ENCODE measurements at places on chromosomes 1 and 21.

DNA sequence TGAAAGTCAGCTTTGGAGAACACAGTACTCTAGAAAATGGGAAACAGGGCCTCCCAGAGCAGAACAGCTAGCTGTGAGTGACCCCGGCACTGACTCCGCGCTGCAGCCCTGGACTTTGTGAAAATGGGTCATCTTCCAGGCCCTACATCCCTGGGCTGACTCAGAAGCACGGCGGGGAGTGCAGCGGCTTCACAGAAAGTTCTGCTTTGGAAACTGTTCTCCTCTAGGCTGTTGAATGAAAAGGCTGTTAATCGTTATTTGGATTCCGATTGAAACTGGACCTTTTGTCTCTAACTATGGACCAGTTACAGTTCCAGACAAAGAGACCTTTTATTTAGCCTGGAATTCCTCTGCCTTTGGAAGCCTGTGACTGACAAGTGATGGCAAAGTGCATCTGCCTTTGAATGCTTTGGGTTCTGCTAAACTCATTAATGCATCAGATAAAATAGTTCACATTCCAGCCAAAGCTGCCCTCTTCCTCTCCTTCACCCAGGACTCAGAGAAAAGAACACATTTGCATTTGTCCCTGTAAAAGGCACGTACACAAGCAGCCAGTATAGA, 144.9 kb upstream of the HOOK1 start:
- no peak for DNase-seq

DNA sequence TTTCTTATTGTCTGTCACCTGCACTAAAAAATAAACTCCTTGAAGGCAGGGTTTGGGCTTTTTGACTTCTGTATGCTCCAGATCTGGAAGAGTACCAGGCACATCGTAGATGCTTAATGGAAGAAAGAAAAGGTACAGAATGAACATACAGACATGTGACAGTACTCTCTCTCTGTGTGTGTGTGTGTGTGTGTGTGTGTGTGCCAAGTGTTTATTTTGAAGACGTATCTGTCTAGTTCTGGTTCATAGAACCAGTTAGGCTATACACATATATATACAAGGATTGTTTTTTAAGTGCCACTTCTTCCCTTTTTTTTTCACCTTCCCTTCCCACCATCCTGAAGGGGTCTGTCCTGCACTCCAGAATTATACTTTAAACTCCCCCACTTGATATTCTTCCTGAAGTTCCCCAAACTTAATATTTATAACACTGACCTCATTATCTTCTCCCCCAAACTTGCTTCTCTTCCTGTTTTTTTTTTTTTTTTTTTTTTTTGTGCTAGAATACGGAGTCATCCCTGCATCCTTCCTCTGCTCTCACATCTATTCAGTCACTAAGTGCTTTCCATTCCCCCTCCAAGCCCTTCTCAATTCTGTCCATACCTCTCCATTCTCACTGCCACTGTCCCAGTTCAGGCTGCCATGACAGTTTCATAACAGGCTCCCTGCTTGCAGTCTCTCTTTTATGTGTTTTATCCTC, 5.4 kb upstream of the KCNA3 start:
- DNase-seq, result no peak

DNA sequence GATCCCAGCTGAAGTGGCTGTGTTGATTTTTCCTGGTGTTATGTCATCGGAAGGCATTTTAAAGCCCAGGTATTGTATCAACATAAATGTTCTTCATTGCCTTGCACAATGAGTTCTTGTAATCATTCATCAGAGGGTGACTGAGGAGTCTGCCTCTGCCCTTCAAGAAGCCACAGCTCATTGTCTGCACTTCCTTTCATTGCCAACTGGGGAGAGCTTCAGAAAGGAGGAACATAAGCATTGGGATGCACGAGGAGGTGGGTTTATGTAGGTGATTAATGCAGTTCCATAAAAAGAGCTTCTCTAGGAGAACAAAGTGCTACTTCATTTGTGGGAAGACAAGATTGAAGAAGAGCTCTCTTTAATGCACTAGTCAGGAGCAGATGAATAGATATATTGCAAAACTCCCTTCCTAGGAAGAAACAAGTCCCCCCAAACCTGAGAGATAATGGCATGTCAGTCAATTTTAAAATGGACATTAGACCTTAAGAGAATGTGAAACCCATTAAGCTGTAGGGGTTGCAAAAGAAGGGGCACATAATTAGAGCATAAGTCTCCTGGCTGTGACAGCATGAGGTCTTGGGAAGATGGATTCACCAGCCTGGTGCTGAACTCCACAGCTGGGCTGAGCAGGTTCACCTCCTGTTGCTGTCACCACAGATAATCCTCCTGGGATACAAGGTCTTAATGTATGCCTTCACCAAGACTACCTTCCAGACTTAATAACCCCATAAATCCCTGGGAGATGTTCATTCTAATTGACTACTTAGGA, 124.6 kb downstream of the BACH1 start:
- DNase-seq, result no peak

DNA sequence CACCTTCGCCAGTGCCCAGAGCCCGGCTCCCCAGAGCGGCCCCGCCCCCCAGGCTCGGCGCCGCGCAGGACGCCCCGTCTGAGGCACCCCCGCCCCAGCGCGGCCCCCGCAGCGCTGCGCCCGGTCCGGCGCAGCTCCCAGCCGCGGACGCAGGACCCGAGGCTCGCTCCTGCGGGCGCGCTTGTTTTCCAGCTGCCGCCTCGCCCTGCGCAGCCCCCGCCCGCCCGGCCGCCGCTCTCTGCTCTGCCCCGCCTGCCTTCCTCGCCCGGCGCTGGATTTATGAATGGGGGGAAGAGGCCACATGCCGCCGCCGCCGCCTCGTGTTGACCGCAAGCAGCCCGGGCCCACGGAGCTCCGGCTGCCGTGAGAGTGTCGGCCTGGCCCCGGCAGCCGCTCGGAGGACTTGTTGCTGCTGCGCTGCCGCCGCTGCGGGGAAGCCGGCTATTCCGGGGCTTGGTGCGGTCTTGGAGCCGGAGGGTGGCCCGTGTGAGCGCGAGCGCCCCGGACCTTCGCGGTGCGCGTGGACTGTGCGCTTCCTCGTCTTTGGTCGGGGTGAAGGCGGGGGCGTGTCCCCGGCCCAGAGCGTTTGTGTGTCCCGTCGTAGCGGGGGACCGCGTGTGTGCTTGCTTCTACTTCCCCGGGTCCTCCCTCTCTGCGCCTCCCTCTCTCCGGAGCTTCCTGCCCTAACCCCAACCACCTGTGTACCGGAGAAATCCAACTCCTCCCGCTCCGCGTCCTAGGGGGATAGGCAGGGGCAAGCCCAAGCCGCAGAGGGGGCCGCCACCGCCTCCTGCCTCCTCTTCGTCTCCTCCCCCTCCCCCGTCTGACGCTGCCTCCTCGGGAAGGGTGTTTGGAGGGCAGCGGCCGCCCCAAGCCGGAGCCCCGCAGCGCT, 736 bp downstream of the KCNC4 start:
- DNase-seq, result peak; percentile 62

GRCh38 chr1:244204004-244204403, 152.9 kb downstream of the ZBTB18 start:
- no peak for DNase-seq

- DNase-seq, result no peak
Observed at GRCh38 chr1:241637046-241637590, 3.1 kb downstream of the CHML start.

- no peak for DNase-seq
Observed at GRCh38 chr1:1281533-1282321, 1.5 kb downstream of the SCNN1D start.

GRCh38 chr1:201570181-201570885, 31.4 kb downstream of the NAV1 start:
- DNase-seq, result no peak

DNA sequence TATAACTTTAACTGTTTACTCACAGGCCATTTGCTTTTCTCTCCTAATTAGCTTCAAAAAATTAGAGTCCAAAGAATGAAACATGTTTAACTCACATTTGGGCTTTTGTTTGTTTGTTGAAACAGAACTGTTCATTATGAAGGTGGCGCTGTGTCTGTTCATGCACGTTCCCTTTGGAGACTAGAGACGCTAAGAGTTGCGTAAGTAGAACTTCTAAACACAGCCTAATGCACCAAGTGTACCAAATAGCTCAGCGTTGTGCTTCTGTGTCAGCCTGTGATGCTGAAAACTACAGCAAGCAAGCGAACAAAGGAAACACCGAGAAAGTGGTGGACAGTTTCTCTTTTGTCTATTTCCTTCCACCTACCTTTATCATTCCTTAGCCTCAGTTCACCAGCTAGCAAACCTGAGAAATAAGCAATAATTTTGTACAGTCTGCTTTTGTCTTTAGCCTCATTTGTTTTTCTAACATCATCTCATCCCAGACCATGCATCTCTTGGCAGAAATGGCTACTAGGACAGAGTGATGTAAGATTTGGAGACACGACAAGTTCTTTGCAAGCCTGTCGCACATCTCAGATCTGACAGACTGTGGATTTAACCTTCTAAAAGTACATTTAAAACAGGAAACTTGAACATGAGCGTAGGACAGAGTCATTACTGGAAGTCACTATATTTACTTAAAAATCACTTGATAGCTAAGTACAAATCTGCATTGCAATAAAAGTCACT, 375.1 kb downstream of the RYR2 start:
- DNase-seq, result no peak

DNA sequence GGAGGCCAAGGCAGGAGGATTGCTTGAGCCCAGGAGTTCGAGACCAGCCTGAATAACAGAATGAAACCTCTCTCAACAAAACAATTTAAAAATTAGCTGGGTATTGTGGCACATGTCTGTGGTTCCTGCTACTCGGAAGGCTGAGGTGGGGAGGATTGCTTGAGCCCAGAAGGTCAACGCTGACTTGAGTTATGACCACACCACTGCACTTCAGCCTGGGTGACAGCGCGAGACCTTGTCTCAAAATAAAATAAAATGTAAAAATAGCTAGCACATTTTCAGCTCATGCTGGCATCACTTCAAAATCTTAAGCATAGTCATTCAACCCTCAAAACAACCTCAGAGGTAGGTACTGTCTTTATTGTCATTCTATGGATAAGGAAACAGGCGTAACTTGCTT, 6.4 kb downstream of the JAK1 start:
- no peak for DNase-seq

- DNase-seq, result no peak
Observed at GRCh38 chr1:2115702-2116341, 65.6 kb downstream of the PRKCZ start.

- no peak for DNase-seq
Observed at GRCh38 chr1:65297706-65298105, 11.6 kb upstream of the DNAJC6 start.
